ENCODE measurements at places on chromosomes 16 and 17.

- no peak for DNase-seq
These were observed 365.1 kb upstream of the CDH5 start for GRCh38 chr16:66001432-66001831.

GRCh38 chr17:6508016-6508415 lies 48.3 kb downstream of the PITPNM3 start:
- DNase-seq: no peak

DNA sequence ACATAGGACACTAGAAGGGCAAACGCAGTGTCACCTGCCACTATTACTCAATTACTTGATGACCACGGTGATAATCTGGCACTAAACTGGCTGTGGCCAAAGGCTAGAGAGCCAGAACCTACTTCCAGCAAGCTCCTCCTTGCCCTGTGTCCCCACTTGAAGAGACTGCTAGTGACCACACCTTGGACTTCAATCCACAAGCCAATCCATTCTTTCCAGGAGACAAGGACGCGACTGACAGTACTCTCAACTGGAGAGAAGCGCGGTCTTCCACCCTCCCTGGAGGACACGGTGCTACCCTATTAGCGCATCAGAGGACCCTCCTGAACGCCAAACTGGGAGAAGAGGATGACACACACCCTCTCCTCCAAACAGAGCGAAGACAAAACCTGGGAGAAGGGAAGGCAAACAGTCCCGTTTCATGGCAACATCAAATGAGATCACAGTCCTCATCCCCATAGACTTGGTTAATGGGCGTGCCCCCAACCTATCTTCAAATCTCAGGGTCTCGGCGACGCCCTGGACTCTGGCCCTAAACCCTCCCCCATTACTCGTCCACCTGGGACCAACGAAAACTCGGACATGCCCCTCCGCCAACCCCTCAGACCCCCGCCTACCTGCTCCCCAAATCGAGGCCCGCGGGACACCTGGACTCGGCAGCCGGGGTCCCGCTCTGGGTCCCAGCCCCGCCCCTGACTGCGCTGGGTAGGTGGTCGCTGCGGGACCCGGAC lies 508 bp downstream of the FLCN start:
- no peak for DNase-seq

DNA sequence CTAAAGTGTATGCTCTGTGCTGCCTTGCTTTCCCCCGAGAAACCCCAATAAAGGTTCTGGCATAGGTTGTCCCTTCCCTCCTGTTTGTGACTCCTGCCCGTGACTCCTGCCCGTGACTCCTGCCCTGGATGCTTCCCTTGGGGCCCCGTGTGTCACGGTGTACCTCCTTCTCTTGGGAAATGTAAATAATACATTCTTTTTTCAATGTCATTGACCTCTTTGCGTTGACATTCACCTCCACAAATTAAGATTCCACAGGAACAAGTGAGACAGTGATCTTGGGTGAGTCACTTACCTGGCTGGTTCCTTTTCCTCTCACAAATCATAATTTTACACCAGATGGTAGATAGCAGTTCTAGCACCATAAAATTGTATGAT lies 632 bp downstream of the CCL15 start:
- no peak for DNase-seq

Measured in NCI-H1436 treated with DMSO at 0.1 percent for 48 hours (cell line).